ENCODE measurements at places on chromosomes 3 and 15.
A peak's percentile ranks its signal among the peaks of the same experiment; 100 is the strongest.

GRCh38 chr15:61050844-61051568 is 178.1 kb downstream of the RORA start:
- no peak for DNase-seq

DNA sequence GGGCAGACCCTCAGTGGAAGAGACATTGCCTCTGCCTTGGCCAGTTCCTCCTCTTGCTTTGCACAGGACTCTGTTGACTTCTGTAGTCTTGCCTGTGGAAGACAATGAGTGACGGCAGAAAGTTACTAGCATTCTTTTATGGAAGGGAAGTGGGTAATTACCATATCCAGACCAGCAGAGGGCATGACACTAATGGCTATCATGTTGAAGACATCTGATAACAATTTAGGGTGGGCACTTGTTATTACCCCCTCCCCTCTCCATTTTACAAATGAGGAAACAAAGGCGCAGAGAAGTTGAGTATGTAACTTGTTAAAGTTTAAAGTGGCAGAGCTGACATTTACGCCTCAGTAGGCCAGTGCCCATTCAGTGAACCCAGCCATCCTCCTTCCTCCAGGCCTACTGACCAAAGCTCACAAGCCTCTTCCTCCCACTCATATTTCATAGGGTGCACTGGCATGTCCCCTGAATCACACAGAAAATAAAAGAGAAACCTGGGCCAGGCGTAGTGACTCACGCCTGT is 48.2 kb upstream of the FMN1 start:
- no peak for DNase-seq

GRCh38 chr15:47813748-47814384 is 96.6 kb downstream of the SEMA6D start:
- DNase-seq, result peak; percentile 17

DNA sequence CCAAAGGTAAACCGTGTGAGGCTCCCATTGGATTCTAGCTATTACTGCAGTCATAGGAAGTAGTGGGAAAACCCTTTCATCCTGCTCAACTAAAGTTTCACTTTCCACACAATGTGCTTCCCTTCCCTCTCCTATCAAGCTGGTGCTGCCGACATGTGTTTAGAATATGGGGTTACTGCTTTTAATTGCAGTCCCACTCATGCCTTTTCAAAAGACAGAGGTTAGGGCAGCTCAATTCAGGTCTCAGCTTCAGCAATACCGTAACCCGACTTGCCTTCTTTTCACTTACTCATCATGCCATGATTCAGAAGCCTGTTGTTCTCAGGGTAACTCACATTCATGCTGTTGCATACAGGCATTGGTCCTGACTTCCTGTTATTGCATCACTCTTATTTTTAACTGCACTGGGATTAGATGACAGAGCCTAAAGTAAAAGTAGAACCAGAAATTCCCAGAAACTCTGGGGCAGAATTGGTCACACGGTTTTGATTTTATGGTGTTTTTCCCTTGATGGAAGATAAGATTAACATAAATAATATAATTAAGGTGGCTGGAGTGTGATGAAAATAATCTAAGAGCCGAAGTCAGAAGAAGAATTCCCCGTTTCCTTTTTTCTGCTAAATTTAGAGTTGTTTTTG is 45.7 kb downstream of the C2CD4B start:
- DNase-seq, result peak; percentile 26

- DNase-seq, result no peak
These were observed 983 bp upstream of the ALAS1 start for GRCh38 chr3:52196977-52197376.

- DNase-seq, result no peak
These were observed 158.8 kb downstream of the PDZRN3 start for GRCh38 chr3:73465926-73466325.

- no peak for DNase-seq
These were observed 5.1 kb downstream of the RBP1 start for GRCh38 chr3:139534455-139534812.

DNA sequence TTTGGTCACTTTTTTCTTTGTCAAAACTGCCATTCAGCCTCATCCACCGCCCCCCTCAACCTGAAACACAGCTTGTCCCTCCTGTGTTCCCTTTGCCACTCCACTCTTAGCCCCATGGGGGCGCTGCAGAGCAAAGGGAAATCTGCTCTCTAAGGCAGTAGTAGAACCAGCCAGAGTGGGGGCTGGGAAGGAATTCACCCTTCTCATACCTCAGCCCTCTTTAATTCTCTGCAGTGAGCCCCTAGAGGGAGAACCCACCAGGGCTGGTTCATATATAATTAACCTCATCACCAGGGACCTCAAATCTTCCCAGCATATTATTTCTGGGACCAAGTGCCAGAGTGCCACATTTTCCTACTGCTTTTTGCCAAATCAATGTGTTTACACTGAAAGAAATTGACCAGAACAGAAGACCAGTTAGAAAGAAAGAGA is 2.8 kb upstream of the BCL6 start:
- DNase-seq, result peak; percentile 83

DNA sequence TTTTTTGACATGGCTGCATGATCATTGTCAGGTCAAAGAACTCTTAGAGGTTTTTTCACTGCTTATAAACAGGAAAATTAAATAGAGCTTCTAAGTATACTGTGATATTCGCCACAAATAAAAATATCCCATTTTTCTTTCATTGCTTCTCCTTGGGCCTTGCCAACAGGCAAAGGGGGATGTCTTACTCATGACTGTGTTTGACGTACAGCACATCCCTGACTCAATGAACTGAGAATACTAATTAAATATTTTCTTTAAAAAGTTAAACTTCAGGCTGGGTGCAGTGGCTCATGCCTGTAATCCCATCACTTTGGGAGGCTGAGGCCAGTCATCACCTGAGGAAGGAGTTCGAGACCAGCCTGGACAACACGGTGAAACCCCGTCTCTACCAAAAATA is 41.4 kb upstream of the CCDC80 start:
- DNase-seq, result no peak

DNA sequence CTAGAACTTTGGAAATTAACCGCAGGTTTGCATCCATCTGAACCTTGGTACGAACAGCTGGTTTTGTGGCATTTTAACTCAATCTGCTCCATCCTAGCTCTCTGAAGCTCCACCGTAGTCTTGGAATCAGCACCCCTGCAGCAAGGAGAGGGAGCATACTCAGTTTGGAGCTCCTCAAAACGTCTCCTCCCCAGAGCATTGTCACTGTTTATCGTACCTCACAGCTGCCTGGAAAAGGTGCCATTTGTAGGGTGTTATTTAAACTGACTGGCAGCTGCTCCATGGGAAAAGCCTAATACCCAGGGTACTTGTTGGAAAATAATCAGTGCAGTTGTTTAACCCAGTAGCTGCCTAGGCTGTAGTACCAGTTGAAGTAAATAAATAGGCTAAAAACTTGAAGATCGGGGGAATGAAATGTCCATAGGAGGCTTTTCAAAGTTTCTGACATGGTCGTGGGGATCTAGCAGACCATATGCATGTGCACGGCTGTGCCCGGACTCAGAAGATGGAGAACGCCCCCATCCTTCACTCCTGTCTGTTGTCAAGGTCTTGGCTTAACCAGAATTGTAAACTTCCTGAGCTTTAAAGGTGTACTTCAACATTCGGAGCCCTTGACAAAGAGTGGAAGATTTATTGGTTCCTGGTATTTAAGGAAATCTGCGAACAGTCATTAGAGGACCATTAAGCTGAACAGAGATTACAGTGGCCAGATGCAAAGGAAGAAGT is 43.9 kb downstream of the GHSR start:
- no peak for DNase-seq

- DNase-seq, result no peak
These were observed 201.8 kb downstream of the CACNA2D3 start for GRCh38 chr3:54324103-54324502.

- no peak for DNase-seq
These were observed 38.8 kb downstream of the SLC12A1 start for GRCh38 chr15:48244921-48245320.

- DNase-seq, result no peak
These were observed 66.4 kb downstream of the DCUN1D1 start for GRCh38 chr3:182913889-182914288.

- DNase-seq, result no peak
These were observed 81.2 kb downstream of the ZNF621 start for GRCh38 chr3:40605960-40606359.

GRCh38 chr3:157529751-157530150 is 26.5 kb upstream of the VEPH1 start:
- no peak for DNase-seq

DNA sequence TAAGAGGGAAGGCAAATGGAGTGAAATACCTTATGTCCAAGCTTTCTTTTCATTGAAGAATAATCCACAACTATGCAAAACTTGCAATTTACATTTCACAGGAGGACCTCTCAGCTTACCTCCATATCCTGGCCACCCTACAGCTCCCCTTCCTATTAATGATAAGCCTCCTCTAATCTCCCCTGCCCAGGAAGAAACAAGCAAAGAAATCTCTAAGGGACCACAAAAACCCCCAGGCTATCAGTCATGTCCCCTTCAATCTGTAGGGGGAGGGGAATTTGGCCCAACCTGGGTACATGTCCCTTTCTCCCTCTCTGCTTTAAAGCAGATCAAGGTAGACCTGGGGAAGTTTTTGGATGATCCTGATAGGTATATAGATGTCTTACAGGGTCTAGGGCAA is 11.0 kb upstream of the OSBPL11 start:
- DNase-seq, result no peak

GRCh38 chr15:48370460-48370859 is 39.2 kb downstream of the DUT start:
- no peak for DNase-seq

GRCh38 chr3:121493431-121493830 is 52.4 kb downstream of the POLQ start:
- no peak for DNase-seq

DNA sequence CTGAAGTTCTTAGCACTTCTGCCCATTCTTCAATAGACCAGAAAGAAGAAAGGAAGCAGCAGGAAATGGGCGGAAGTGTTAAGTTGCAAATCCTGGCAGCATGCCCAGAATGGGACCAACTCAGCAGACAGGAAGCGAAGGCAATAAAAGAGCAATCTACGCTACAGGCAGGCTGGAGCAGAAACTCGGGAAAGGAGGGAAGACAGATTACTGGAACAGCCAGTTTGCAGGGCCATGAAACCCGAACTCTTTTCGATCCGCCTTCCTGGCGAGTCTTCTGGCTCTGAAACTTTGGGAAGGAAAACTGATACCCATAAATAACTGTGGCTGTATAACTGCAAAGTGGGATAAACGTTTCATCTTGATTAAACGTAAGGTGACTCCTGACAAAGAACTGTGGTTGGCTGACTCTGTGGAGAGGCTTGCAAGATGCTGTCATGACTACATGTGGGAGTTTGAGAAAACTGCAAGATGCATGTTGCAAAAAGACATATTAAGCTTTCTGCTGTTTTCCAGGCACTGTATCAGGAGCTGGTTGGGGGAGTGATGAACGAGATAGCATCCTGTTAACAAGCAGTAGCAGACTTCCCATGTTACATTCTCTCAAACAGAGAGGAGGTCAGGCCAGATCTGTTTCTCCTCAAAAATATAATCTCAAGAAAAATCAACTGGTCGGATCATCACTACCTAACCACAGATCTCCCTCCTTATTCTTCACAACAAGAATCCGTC is 67.8 kb downstream of the FMN1 start:
- DNase-seq, result peak; percentile 4

DNA sequence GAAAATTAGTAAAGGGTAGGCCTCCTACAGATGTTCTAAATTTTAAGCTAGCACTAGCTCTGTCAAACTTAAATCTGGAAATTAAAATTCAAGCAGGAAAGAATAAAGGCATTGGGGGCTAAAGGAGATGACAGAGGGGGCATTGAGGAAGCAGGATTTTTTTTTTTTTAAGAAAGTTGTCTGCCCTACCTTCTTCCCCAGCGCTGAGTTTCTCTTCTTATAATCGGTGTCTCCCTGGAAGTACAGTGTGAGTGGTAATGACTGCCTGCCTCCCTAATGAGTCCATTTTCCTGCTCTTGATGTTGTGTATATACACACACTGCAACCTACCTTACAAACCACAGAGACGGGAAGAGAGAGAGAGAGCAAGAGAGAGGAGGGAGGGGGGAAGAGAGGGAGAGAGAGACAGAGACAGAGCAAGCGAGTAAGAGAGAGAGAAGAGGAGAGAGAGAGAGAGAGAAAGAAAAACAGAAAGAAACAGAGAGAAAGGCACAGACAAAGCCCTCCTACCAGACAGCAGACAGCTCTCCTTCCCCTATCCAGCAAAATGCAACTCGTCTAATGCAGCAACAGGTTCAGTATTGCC is 47.0 kb downstream of the ZBTB20 start:
- DNase-seq, result no peak

GRCh38 chr15:28918141-28918983 is 32.6 kb downstream of the APBA2 start:
- no peak for DNase-seq

DNA sequence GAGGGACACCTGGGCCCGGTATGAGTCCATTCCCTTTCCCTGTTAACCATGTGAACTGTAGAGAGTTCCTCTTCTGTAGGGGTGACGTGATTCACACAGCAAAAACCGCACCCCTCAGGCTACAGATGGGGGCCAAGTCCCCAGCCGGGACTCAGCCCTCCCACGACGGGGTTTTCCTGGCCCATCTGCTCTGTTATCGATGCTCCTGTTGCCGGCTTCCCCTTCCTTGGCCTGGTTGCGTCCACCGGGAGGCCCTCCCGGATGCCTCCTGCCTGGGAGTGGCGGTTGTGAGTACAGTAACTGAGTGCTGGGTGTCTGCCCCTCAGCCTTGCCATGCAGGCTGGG is 817 bp upstream of the PLXNA1 start:
- DNase-seq, result peak; percentile 65

- DNase-seq, result no peak
These were observed 1016.6 kb upstream of the CADM2 start for GRCh38 chr3:83941990-83942745.

Data from T-helper 2 cell treated with Interferon-gamma antibody and Interleukin-4, amounts not matched to agents 5 μg/mL and 100 μg/mL, for 36 hours (primary cell).